ENCODE measurements at places on chromosomes 2 and 18.
A peak's percentile ranks its signal among the peaks of the same experiment; 100 is the strongest.

DNA sequence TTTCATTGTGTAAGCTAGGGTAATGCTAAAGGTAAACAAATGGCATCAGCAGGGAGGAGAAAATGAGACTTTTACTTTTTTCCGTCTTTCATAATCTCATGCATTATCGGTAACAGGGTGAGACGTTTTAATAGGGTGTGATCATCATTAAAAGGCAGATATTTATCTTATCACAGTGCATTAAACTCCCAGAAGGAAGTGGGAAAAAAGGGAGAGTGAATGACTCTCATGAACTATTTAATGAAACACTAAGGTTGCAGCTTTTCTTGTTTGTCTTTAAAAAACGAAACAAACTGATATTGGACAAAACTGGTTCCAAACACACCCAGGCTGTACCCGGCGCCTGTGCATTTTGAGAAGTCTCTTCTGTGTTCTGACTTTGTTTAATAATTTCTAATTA, 1936.8 kb upstream of the PIK3C3 start:
- no peaks in the 10 kb centered on the region for H3K27me3 ChIP-seq
- H3K27ac ChIP-seq: no peak overlapping the region
- H3K4me1 ChIP-seq: peaks cover 41% of the 10 kb centered on the region
- DNase-seq: no peak

DNA sequence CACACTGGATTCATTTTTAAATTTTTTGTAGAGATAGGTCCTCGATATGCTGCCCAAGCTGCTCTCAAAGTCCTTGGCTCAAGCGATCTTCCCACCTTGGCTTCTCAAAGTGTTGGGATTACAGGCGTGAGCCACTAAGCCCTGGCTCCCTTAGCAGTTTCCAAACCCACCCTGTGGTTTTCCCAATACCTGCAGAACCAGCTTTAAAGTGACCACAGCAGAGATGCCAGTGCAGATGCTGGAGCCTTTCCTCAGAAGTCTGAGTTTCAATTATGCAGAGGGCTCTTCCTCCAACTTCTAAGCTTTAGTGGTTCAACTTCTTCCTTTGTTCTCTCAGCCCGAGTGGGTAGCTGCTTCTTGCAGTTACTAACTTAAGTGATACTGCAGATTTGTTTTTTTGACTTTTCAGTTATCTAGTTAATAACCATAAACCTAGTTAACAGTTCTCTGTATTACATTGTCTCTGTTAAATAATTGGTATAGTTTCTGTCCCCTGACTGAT, 8.1 kb upstream of the HAAO start:
- H3K27ac ChIP-seq: no peak overlapping the region
- H3K27me3 ChIP-seq: no peaks in the 10 kb centered on the region
- H3K4me3 ChIP-seq: no peak overlapping the region
- no peak for DNase-seq
- no peaks in the 10 kb centered on the region for H3K4me1 ChIP-seq
- no peaks in the 10 kb centered on the region for H3K36me3 ChIP-seq

GRCh38 chr2:200652158-200652557, 66.3 kb downstream of the AOX1 start:
- H3K4me3 ChIP-seq: no peak overlapping the region
- no peak for DNase-seq
- no peaks in the 10 kb centered on the region for H3K27me3 ChIP-seq
- no peaks in the 10 kb centered on the region for H3K36me3 ChIP-seq

DNA sequence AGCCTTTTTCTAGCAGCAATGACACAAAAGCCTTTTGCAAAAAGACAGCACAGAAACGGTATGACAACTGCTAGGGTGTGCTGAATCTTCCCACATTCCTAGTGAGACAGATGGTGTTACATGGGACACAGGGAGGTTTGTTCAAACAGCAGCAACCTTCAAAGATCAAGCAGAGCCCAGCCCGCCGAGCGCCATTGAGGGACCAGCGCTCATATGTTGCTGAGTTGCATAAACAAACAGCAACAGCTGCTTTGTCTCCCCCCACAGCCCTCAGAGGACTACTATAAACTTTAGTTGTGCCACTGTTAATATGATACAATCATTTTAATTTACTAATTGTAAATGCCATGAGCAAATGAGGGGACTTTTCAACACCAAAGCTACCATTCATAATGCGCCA, 117.7 kb downstream of the ZEB2 start:
- H3K27ac ChIP-seq: no peak overlapping the region
- no peak overlapping the region for H3K4me3 ChIP-seq
- H3K27me3 ChIP-seq: no peaks in the 10 kb centered on the region
- no peaks in the 10 kb centered on the region for H3K4me1 ChIP-seq

- no peak overlapping the region for H3K4me3 ChIP-seq
- peak; percentile 48 for DNase-seq
- H3K27ac ChIP-seq: no peak overlapping the region
- no peaks in the 10 kb centered on the region for H3K4me1 ChIP-seq
Measured at GRCh38 chr18:12013186-12013916, 32.0 kb downstream of the IMPA2 start.

DNA sequence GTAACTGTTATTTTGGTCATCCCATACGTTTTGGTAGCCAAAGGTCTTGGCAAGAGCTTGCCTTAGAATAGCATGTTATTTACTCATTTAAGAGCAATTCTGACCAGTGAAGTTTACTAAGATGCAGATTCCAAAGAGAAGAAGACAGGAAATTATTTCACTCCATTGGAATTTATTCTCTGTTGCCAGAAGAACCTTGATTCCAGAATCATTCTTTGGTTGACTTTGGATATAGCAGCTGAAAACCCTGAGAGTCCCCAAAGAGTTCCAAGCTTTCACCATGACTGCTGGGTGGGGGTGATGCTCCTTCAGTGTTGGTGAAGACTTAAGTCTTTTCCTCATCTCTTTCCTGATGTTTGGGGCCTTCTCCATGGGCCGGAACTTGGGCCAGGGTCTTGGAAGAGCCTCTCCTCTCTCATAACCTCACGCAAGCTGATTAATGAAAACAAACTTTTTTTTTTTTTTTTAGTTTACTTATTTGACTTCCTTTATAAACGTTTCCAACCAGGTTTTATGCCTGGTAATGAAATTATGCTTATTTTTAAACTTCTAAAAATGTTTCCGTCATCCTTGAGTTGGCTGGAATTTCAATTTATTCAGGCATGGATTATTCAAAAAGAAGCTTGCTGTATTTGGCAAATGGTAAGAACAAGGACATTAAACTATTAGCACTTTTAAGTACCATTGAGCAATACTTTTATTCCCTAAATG, 192.0 kb downstream of the MTX2 start:
- H3K27me3 ChIP-seq: no peaks in the 10 kb centered on the region
- H3K4me3 ChIP-seq: no peak overlapping the region
- H3K36me3 ChIP-seq: no peaks in the 10 kb centered on the region
- no peak overlapping the region for H3K27ac ChIP-seq
- peaks cover 9% of the 10 kb centered on the region for H3K4me1 ChIP-seq

DNA sequence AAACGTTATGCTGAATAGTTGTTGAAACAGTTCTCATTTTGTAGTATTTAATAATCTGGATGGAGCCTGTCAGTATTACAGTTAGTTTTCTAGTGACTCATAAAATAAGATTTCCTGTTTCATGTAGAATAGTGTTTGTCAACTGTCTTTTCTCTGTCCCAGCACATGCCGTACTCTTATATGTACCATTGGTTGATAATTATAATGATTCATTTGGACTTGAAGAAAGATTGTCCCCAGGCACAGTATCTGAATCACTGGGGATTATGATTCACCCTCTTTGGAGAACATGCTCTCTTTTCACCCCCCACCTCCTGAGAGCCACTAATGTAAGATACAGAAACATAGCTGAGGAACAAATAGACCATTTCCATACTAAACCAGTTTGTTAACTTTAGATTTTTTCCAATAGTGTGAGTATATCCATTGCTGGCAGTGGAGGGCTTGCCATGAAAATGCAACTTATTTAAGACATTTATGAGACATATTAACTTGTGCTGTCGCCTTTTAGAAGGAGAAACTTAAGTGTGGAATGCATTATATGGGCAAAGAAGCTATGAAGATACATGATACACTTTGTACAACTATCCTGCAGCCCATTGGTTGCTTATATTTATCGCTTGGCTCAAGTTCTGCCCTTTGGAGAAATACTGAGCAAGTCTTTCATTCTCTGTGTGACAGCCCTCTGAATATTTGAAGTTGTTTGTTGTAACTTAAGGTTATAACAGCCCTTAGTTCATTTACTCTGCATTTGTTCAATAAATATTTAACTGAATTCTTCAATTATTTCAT, 12.4 kb downstream of the COPS8 start:
- H3K27ac ChIP-seq: no peak overlapping the region
- H3K36me3 ChIP-seq: peaks cover 14% of the 10 kb centered on the region
- no peaks in the 10 kb centered on the region for H3K27me3 ChIP-seq
- no peak overlapping the region for H3K4me3 ChIP-seq
- peaks cover 32% of the 10 kb centered on the region for H3K4me1 ChIP-seq
- no peak for DNase-seq
